Fibroblast of the aortic adventitia (primary cell): ENCODE measurements at places on chromosomes 11 and 22. TPM values are rescaled to one million over a fixed set of nuclear protein-coding genes. Genes with fewer than 3 reads are reported as not detected.

The DUSP8 gene
- 0.36 TPM in 1 of 2 replicates, not detected in the other for total RNA-seq

The C11orf58 gene
- 166 and 267 TPM in 2 replicates for total RNA-seq

The OR51B4 gene
- 0.18 TPM in 1 of 2 replicates, not detected in the other for total RNA-seq

The MAP6 gene
- 3.4 and 10.0 TPM in 2 replicates for total RNA-seq

The LMO2 gene
- total RNA-seq, result 5.6 and 21.8 TPM in 2 replicates

The OR52K2 gene
- total RNA-seq, result not detected in 2 replicates
